Astrocyte of the spinal cord (primary cell): ENCODE measurements at places on chromosomes 7 and 10.

- DNase-seq, result peak; percentile 42
Measured at GRCh38 chr7:85469446-85470010, 282.7 kb upstream of the SEMA3D start.

DNA sequence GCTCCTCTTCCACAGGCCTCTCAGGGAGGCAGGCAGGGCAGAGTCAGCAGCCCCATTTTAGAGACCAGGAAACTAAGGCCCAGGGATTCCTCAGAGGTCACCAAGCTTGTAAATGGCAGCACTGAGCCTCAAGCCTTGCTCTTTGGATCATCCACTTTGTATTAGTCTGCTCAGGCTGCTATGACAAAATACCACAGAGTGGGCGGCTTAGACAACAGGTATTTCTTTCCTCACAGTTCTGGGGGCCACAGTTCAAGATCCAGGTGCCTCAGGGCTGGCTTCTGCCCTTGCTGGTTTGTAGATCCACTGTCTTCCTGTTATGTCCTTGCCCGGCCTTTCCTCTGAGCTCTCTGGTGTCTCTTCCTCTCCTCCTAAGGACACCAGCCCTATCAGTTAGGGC lies 151.2 kb downstream of the GRK5 start:
- no peak for DNase-seq

- DNase-seq, result peak; percentile 53
Measured at GRCh38 chr10:21402606-21403083, 122.8 kb downstream of the SKIDA1 start.

GRCh38 chr7:45259227-45259596 lies 101.6 kb downstream of the RAMP3 start:
- DNase-seq, result no peak

DNA sequence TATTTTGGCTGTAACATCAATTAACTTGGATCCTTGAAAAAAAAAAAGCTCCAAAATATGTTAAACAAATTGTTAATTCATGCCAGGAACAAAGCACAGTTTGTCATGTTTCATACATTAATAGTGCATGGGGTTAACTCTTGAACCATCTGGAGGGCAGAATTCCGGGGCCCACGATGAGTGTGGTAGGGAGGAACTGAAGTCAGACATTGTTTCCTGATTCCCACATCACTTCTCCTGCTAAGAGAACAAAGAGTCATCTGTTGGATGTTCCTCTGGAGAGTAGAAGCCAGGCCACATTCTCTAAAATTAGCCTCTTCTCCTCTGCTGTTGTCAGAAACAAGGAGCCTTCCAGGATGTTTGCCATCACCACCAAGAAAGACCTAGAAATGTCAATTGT lies 54.6 kb downstream of the TMEM178B start:
- no peak for DNase-seq

GRCh38 chr7:128201067-128201689 lies 39.9 kb upstream of the LEP start:
- no peak for DNase-seq

DNA sequence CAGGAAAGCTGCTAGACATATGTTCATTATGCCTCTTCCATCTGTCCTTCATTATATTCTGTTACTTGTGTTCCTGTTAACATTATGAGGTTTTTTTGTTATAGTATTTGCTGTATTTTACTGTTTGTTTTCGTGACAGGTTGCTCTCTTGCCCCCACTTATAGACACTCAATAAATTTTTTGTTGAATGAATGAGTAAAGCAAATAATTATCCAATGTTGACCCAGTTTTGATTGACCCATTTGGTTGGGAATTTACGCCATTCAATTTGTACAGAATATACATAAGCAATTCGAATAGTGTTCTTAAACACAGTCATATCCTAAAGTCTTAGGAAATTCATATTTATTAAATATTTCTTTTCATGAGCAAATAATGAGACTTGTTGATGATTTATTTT lies 11.8 kb downstream of the CCSER2 start:
- DNase-seq, result no peak

GRCh38 chr10:124389613-124390361 lies 28.9 kb downstream of the OAT start:
- DNase-seq, result no peak

- DNase-seq, result no peak
Measured at GRCh38 chr10:115903845-115904244, 369.2 kb downstream of the GFRA1 start.

DNA sequence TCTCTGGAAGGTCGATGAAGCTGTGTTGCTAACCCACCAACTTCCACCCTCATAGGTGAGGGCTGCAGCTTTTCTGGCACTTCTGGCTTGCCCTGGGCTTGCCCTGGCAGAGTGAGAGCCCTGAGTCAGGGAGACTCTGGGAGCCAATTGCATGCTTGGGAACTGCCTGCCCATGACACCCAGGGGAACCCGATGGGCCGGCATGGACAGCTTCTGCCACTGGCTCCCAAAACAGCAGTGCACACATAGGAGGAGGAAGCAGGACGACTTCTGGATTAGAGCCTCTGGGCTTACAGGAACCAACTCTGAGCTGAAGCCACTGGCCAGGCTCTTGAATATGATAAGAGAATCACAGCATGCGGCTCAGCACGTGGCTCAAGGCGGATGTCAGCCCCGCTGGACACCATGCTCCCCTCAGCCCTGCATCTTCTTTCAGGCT lies 135.2 kb upstream of the UNC5B start:
- no peak for DNase-seq

DNA sequence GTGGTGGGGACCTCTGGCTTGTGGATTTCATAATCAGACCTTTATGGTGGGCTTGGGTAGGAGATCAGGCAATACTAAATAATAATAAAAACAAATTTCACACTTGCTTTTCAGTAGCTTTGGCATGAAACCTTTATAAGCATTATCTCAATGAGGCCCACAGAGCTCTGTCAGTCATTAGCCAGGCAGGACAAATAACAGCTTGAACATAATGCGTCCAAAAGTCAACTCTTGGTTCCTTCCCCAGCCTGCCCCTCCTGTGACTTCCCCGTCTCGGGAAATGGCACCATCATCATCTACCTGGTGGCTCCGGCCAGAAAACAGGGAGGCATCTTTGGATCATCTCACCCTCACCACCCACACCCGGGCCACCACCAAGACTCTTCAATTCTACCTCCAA lies 40.8 kb downstream of the KCTD7 start:
- no peak for DNase-seq

- DNase-seq, result no peak
Measured at GRCh38 chr7:50346545-50347497, 42.3 kb downstream of the IKZF1 start.

DNA sequence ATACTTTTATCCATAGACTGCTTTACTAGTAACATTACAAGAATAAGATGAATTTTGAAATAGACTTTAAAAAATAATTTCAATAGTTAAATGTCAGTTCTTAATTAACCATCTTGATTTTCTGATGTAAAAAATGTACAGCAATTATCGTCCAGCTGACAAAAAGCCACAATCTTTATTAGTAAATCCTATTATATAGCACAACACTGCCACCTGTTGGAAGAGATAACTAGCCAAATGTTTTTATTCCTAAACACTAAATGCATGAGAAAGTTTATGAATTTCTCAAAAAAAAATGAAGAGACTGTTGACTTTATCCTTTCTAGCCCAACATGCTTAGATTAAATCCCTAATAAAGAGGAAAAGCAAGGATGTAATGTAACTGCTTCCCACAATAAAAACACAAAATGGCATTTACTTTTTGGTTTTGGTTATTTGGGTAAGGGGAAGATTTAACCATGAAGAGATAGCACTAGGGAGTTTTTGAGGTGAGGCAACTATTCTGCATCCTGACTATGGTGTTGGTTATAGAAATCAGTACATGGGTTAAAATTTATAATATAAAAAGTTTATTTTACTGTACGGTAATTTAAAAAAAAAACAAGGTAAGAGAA lies 8.0 kb downstream of the COA1 start:
- DNase-seq, result peak; percentile 75

DNA sequence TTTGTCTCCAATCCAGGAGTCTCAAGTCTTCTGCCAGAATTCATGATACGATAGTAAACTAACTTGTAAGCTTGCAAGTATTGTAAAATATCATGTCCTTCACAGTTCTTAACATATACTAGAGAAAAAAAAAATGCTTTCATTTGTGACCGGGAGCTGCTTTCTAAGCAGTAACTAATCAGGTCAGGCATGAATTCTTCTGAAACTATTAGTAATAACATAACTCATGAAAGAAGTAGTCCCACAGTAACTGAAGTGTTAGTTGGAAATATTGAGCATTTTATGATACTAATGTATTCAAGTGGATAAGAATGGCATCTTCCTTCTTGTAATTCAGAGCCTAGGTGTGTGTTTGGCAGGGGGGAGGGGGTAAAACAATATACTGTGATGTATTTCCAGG lies 665.6 kb downstream of the DNAJB9 start:
- no peak for DNase-seq

GRCh38 chr10:3660753-3661152 lies 124.3 kb downstream of the KLF6 start:
- no peak for DNase-seq

GRCh38 chr7:91264046-91264923 lies at the start of gene FZD1:
Gene FZD1, plus strand, starts transcription at chr7:91264433. Its CDS starts 448 bp downstream, at chr7:91264881.
- DNase-seq, result peak; percentile 100

GRCh38 chr7:40223451-40224127 lies 88.8 kb downstream of the SUGCT start:
- DNase-seq, result peak; percentile 29

GRCh38 chr7:34249192-34249591 lies 343.9 kb downstream of the BMPER start:
- no peak for DNase-seq

GRCh38 chr7:38453826-38454225 lies 177.3 kb downstream of the AMPH start:
- no peak for DNase-seq

DNA sequence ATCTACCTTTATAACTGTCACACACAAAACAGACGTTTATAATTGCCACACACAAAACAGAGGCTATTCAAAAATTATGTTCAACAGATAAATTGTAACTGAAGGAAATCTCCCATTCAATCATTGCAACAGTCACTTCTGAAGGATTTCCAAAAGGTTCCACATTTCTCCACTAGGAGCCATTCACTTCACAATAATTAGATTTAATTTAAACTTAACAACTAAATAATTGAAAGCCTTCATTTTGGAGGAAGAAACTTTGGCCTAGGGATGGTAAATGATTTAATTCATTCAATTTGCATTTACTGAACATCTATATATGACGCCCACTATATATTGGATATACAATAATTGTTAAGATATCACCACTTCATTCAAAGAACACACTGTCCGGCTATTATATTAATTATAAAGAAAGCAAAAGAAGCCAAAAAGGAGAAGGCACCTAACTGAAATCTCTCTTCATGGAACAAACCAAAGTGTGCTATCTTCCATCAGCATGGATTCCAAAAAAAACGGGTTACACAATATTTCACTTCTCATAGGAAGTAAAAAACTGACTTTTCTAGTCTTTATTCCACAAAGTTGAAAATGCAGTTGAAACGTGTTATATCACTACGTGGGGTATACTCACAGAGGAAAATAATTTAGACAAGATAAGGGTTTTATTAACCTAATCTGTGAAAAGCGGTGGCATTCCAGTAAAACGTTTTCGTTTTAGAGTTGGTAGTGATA lies 1.7 kb downstream of the ATAD1 start:
- DNase-seq, result no peak

DNA sequence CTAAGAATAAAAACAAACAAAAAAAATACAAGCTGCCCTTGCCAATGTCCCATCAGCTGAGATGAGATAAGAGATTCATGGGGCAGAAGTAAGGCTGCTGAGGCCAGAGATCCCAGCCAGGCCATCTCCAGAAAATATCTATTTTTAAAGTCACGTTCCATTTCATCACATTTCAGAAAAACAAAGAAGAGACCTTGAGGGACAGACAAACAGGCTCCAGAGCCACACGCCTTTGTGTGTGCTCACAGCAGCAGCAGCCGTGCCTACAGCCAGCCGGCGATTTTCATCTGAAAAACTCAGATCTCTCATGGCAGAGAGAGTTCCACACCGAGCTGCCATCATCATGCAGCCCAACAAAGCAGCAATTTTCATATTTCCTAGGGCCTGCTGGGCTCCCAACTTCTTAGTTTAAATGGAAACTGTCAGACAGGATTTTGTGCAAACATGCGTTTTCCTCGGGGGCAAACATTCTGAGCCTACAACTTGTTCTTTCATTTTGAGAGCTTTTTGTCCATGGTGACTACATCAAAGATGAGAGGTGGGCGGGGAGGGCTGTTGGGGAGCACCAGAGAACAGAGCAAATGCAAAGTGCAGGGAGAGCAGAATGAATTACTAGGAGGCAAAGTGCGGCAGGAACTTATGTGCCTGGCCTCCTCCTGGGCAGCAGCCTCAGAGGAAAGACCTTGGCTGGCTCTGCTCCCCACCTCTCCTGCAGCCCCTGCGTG lies 38.8 kb downstream of the DLG5 start:
- DNase-seq, result no peak

- DNase-seq, result no peak
Measured at GRCh38 chr10:64113792-64114191, 592.6 kb downstream of the REEP3 start.

GRCh38 chr7:74344786-74345185 lies 55.6 kb downstream of the CLIP2 start:
- DNase-seq, result no peak

DNA sequence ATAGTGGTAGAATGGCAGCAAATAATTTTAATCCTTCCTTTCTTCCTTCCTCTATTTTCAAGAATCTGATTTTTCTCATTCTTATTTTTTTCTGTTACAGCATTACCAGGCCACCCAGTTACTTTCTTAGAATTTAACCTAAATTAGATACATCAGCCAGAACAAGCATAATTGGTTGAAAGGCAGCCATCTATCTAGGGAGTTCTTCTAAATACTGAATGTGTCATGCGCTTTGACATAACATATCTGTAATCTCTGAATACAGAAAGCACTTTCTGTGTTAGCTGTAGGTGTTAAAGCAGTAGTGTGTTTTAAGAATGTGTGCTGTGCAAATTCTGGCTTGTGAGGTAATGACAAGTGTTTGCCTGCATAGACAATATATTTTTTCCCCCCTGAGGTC lies 97.3 kb downstream of the BTRC start:
- DNase-seq, result no peak

DNA sequence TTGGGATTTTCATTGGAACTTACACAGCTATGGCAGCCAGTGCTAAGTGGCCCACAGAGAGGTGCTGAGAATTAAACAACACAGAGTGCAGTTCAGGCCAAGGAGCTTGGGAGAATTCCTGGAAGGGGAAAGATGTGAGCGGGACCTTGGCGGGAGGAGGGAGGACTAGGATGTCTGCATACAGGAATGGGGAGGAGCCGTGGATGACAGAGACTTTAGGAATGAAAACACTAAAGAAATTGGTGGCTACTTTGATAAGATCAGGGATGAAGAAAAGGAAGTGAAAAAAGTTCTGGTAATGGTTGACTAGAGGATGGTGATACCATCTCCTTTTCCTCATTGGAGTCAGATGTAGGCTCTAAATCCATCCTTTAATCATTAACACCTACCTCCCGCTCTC lies 234.2 kb upstream of the FZD8 start:
- DNase-seq, result no peak

DNA sequence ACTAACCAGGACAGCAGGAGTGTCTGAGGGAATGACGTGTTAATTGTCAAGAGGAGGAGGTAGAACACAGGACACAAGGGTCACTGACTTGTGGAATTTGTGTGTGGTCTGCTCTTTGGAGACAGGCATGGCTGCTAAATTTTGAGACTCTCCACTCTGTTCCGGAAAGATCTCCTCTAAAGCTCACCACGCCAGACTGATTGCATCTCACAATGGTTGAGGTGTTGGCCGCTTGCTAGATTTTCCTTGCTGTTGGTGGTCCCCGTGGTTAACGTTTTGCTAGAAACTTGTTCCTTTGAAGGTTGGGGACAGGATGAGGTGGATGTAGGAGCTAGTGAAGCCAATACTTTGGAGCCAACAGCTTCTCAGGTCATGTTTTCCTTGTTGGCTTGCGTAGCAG lies 57.0 kb downstream of the MCMBP start:
- no peak for DNase-seq

- no peak for DNase-seq
Measured at GRCh38 chr7:131466735-131467365, 89.6 kb downstream of the PODXL start.
